Hepatic stellate cell (primary cell): ENCODE measurements at places on chromosomes 2 and 18.

DNA sequence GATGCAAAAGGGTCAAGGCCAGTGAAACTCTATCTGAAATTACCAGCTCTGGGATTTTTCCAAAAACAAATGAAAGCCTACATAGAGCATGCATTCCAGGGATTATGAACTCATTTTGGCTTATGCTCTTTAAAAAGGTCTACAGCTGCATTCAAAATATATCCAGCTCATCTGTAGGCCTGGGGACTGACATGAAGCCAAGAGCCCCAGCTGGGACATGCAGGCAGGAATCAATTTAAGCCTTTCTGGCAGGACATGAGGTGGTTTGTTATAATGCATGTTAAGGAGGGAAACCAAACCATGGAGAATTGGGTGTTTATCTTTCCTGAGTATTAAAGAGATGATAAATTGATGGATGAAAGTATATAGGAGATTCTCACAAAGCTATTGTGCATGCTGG lies 164.5 kb downstream of the RBM43 start:
- no peak for DNase-seq

DNA sequence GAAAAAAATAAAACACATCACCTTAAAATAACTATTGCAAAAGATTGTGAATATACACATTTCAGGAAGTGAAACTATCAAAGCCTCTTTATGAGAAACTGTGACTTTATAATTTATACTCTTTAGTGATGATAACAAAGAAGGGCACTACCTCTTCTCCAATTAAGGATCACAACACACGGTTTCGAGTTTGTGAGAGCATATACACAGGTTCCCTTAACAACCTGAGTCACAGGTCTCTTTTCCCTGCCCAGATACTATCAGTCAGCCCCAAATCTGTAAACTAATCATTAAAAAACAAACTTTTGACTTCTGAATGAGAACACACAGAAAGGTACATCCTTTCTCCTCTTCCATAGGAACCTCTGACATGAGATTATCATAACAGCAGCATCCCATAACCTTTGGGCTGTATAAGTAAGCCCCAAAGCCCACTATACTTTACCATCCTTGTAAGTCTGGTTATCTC lies 44.9 kb downstream of the PTPN2 start:
- no peak for DNase-seq

GRCh38 chr18:22606563-22607283 lies 189.0 kb upstream of the CTAGE1 start:
- DNase-seq: peak; percentile 17

DNA sequence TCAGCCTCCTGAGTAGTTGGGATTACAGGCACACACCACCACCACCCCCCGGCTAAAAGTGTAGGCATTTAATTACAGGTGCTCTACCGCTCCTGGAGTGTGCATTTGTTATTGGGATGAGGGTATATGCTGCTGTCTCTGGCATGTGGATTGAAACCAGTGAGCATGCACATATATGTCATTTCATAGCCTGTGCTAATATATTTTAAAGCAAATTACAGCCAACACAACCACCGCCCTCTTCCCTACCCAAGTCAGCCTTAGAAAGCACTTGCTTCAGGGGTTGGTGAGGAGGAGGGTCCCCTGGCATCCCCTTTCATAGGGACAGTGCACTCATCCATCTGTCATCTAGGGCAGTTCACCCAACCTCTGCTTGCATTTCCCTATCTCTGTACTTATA lies 10.5 kb upstream of the TBC1D8 start:
- DNase-seq: no peak

DNA sequence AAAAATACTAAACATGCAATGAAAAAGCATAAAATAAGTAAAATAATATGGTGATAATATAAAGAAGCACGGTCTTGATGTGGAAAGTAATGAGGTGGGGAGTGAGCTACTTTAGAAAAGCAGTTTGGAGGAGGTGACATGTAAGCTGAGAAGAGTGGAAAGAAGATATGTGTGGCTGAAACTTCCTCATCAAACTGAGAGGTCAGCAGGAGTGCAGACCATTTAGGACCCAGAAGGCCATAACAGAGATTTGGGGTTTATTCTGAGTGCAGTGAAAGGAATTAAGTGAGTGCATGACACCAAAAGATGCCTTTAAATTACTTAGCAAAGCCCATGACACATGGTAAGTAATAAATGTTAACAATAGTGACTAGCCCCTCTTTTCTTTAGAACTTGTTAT lies 24.4 kb upstream of the TMEM182 start:
- DNase-seq: no peak

DNA sequence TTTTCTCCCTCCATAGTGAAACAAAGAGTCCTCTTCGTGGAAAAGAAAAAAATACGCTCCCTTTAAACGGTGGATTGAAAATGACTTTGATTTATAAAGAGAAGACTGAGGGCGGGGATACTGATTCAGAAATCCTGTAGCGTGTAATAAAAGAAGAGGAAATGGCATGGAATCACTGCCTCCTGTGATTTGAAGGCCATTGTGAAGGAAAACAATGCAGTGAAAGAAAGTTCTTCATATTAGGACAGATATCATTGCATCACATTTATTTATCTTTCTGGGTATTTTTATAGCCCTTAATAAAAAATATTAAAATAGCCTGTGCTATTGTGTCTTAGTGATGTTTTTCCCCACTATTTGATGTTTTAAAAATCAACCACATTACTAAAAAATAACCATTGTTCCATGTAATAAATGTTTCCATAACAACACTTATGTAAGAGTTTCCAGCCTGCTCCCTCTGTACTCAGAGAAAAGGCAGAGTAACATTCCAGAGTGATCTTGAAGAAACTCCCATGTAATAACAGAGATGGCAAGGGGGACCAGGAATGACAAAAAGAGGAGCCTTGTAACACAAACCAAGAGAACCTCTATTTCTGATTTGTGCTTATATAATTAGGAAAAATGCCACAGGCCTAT lies 8.0 kb downstream of the MRPL33 start:
- no peak for DNase-seq

GRCh38 chr2:70583091-70583490 lies 29.5 kb upstream of the TGFA start:
- no peak for DNase-seq

DNA sequence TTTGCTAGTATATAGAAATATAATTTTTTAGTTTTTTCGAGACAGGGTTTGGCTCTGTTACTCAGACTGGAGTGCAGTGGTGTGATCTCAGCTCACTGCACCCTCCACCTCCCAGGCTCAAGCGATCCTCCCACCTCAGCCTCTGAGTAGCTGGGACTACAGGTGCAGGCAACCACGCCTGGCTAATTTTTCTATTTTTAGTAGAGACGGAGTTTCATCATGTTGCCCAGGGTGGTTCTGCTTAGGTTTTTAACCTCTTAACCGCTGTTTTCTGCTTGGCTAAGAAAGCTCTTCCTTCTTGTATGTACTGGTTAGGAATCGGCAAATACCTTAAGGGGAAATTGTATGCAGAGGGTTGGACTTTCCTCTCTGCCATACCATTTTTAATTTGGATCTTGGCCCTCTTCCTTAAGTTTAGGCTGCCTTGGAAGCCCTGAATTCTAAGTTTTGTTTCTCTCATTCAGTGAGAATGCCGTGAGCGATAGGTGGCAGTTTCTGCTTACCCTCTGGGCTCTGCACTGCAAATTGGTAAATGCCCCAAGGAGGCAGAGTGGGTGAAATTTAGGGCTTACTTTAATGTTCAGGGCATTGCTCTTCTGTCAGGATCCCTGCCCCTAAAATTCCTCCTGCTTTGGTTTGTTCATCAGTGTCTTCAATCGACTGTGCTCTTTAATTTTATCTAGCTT lies 32.3 kb downstream of the EML6 start:
- no peak for DNase-seq

DNA sequence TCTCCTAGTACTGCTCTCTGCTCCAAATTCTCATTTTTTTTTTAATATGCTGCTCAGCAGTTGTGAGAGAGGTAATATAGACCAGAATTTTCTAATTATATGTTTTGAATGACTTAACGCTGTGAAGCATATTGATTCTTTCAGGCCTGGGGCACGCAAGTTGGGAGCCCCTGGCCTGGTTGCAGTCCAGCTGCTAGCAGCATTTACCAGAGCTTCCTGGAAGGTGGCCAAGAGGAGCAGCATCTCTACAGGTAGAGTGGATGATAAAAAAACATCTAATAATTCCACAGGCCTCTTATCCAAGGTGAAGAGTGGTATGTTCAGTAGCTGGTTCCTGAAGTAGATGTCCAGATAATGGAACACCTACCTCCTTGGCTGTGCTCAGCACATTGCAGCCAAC lies 7.3 kb upstream of the UGP2 start:
- no peak for DNase-seq

DNA sequence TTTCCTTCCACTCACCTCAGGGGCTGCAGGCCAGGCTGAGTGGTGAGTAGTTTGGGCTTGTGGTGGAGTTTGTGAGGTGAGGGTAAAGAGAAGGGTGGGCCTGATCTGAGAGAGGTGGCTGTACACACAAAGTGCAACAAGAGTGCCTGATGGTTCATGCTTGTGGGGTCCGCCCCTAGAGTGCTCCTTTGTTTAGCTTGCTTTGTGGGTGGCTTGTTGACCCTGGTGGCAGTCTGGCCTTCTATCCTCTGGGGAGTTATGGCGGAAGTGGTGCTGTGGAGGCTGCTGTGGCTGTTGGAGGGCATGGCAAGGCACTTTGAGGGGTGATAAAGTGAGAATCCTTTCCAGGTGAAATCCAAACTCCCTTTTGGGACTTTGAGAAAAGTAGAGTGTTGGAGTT lies 10.6 kb downstream of the UBE2F start:
- no peak for DNase-seq
